Sigmoid colon (tissue), 7 donors: ENCODE measurements at places on chromosomes 4 and X. TPM values are rescaled to one million over a fixed set of nuclear protein-coding genes. Genes with fewer than 3 reads are reported as not detected.

- no peak overlapping the region for H3K4me3 ChIP-seq
- H3K27me3 ChIP-seq: no peaks in the 10 kb centered on the region
- no peak for DNase-seq
- peaks cover 83% of the 10 kb centered on the region for H3K4me1 ChIP-seq
- H3K27ac ChIP-seq: peak overlapping the region; percentile 96
Observed at GRCh38 chr4:147830987-147831386, 99.1 kb downstream of the ARHGAP10 start.

GRCh38 chrX:3379111-3379510, 32.7 kb upstream of the MXRA5 start:
- H3K4me3 ChIP-seq: no peak overlapping the region
- no peak for DNase-seq
- no peaks in the 10 kb centered on the region for H3K36me3 ChIP-seq
- H3K27ac ChIP-seq: no peak overlapping the region

P2RY8 gene
- total RNA-seq: 1.8 TPM

- no peaks in the 10 kb centered on the region for H3K36me3 ChIP-seq
- H3K27me3 ChIP-seq: no peaks in the 10 kb centered on the region
- H3K4me1 ChIP-seq: peaks cover 8% of the 10 kb centered on the region
- H3K4me3 ChIP-seq: no peak overlapping the region
- H3K27ac ChIP-seq: no peak overlapping the region
- DNase-seq: no peak
Observed at GRCh38 chr4:20297783-20298182, 46.1 kb downstream of the SLIT2 start.

DNA sequence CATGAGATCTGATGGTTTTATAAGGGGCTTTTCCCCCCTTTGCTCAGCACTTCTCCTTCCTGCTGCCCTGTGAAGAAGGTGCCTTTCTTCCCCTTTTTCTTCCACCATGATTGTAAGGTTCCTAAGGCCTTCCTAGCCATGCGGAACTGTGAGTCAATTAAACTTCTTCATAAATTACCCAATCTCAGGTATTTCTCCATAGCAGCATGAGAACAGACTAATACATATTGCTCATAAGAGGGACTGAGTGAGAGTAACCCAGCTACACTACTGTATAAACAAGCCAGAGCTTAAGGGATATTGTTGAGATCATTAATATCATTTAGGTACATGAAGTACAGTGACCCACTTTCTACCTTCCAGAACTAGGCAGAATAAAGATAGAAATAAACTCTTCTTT, 102.9 kb downstream of the TEX13A start:
- no peak overlapping the region for H3K4me3 ChIP-seq
- no peak overlapping the region for H3K27ac ChIP-seq
- no peak for DNase-seq
- H3K4me1 ChIP-seq: no peaks in the 10 kb centered on the region
- no peaks in the 10 kb centered on the region for H3K27me3 ChIP-seq

ZCCHC18 gene
- 1.8 TPM for total RNA-seq

DNA sequence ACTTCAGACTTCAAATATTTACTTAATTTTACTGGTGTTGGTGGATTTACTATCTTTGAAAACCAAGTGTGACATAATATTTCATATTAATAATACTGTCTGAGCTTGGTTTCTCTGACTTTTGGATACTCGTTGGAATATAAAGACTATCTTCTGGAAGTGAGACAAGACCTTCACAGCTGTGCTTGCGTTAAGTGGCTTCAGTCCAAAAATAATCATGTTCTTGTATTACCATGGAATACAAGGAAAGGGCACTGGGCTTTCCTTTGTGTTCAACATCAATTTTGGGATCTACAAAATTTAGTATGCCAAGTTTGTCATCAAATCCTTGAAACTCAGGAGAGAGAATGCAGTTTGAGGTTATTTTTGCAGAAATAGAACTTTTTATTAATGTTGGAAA, 712.4 kb upstream of the LCORL start:
- no peaks in the 10 kb centered on the region for H3K36me3 ChIP-seq
- no peak overlapping the region for H3K27ac ChIP-seq
- H3K4me1 ChIP-seq: peaks cover 16% of the 10 kb centered on the region
- H3K4me3 ChIP-seq: no peak overlapping the region
- H3K27me3 ChIP-seq: no peaks in the 10 kb centered on the region
- DNase-seq: no peak

AFM gene
- total RNA-seq: not detected

- no peak for DNase-seq
- H3K4me3 ChIP-seq: no peak overlapping the region
- H3K27me3 ChIP-seq: no peaks in the 10 kb centered on the region
- no peaks in the 10 kb centered on the region for H3K4me1 ChIP-seq
- no peaks in the 10 kb centered on the region for H3K36me3 ChIP-seq
Observed at GRCh38 chr4:80387390-80388283, 52.1 kb downstream of the CFAP299 start.

FGFR3 gene
- 0.83 TPM for total RNA-seq

GRCh38 chrX:78513971-78514738, 145.0 kb downstream of the RTL3 start:
- H3K4me3 ChIP-seq: no peak overlapping the region
- peak overlapping the region; percentile 68 for H3K27ac ChIP-seq
- no peaks in the 10 kb centered on the region for H3K36me3 ChIP-seq
- DNase-seq: no peak
- no peaks in the 10 kb centered on the region for H3K27me3 ChIP-seq

DNA sequence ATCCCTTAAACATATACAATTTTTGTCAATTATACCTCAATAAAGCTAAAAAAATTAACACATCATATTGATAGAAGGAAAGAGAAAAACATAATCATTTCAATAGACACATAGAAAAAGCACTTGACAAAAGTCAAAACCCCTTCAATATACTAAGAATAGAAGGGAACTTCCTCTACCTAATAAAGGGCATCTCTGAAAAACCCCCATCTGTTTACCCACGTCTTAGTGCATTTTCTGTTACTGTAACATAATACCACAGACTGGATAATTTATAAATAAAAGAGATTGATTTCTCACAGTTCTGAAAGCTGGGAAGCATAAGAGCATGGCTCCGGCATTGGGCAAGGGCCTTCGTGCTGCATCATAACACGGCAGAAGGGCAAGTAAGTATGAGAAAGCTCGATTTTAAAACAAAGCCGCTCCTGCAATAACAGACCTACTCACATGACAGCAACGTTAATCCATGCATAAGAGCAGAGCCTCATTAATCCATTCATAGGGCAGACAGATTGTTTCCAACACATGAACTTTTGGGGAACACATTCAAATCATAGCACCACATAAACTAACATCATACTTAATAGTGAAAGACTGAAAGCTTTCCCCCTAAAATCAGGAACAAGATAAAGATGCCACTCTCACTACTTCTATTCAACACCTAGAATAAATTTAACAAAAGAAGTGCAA, 15.7 kb downstream of the STEEP1 start:
- no peak overlapping the region for H3K4me3 ChIP-seq
- H3K27ac ChIP-seq: no peak overlapping the region
- no peak for DNase-seq
- no peaks in the 10 kb centered on the region for H3K27me3 ChIP-seq

HTN3 gene
- total RNA-seq: not detected

DNA sequence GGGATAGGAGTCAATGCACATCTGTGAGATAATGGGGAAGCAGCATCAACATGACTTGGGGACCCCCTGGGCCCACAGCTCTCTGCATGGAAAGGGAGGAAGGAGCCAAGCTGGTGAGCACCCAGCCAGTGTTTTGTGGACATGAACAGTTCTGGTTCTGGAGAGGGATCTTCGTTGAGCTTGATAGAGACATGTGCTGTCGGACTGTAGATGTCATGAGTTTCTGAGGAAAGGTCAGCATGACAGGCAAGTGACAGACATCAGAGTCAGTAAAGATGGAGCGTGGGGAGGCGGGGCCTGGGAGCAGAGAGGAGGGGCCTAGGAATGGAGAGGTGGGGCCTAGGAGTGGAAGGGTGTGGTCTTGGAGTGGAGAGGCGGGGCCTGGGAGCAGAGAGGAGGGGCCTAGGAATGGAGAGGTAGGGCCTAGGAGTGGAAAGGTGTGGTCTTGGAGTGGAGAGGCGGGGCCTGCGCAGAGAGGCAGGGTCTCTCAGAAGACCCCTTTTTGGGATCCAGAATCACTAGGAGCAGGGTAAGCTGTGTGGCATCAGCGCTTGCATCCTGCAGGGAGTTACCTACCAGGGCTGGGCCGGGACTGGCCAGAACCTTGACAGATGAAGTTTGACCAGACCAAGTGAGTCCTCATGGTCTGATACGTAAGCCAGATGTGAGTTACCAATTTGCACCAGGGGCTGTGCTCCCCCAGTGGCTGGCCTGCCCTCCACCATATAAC, 33.7 kb downstream of the PIGG start:
- peaks cover 55% of the 10 kb centered on the region for H3K36me3 ChIP-seq
- no peak for DNase-seq
- H3K4me1 ChIP-seq: no peaks in the 10 kb centered on the region
- no peak overlapping the region for H3K27ac ChIP-seq

- no peak overlapping the region for H3K4me3 ChIP-seq
- no peaks in the 10 kb centered on the region for H3K36me3 ChIP-seq
- H3K27me3 ChIP-seq: no peaks in the 10 kb centered on the region
- H3K27ac ChIP-seq: no peak overlapping the region
Observed at GRCh38 chr4:74424111-74424510, 20.8 kb upstream of the AREG start.

- no peaks in the 10 kb centered on the region for H3K36me3 ChIP-seq
- H3K4me1 ChIP-seq: peaks cover 24% of the 10 kb centered on the region
- H3K27me3 ChIP-seq: no peaks in the 10 kb centered on the region
- peak overlapping the region; percentile 98 for H3K27ac ChIP-seq
Observed at GRCh38 chr4:98928131-98928504, 815 bp downstream of the EIF4E start.

GRCh38 chr4:173403051-173403450, 4.1 kb upstream of the SCRG1 start:
- DNase-seq: no peak
- no peak overlapping the region for H3K27ac ChIP-seq
- no peaks in the 10 kb centered on the region for H3K36me3 ChIP-seq
- no peak overlapping the region for H3K4me3 ChIP-seq
- no peaks in the 10 kb centered on the region for H3K27me3 ChIP-seq

GRCh38 chrX:38717871-38718270, 83.4 kb upstream of the MID1IP1 start:
- H3K27me3 ChIP-seq: no peaks in the 10 kb centered on the region
- H3K4me1 ChIP-seq: no peaks in the 10 kb centered on the region
- no peaks in the 10 kb centered on the region for H3K36me3 ChIP-seq
- no peak for DNase-seq

- no peak for DNase-seq
- H3K27me3 ChIP-seq: no peaks in the 10 kb centered on the region
- H3K4me1 ChIP-seq: no peaks in the 10 kb centered on the region
- H3K4me3 ChIP-seq: no peak overlapping the region
- H3K36me3 ChIP-seq: no peaks in the 10 kb centered on the region
Observed at GRCh38 chr4:182074139-182074538, 169.1 kb upstream of the TENM3 start.

DNA sequence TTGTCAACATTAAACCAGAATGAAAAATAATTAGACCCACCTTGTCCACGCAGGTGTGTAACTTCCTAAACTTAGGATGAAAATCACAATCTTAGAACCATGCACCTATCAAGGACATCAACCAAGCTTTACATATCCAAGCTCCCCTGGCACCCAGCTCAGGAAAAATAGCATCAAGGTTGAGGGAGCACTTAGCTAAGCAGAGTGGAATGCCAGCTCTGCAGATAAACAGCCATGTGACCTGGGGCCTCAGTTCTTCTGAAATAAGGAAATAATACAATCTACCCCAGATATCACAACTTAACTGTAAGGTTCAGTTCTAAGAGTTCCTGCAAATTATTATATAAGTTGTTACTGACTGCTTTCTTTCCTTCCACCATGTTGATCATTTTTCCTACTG, 64.7 kb downstream of the DHX15 start:
- H3K27me3 ChIP-seq: no peaks in the 10 kb centered on the region
- H3K27ac ChIP-seq: no peak overlapping the region
- no peak overlapping the region for H3K4me3 ChIP-seq
- H3K36me3 ChIP-seq: no peaks in the 10 kb centered on the region

DNA sequence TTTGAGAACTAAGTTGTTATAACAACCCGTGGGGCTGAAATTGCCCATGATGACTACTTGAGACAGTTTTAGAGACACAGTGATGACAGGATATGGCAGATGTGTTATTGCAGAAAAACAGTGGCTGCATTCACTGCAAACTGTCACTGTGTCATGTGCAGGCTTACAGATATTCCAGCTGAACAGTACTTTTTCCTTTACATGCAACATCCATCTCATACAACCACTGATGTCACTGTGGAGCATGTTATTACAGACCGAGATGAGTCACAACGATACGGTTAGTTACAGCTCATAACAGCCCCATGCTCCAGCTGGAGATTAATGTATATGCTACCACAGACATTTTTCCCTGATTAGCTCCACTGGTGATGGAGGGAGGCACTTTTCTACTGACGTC, 207.4 kb downstream of the TMA16 start:
- DNase-seq: no peak
- H3K27me3 ChIP-seq: no peaks in the 10 kb centered on the region
- H3K4me1 ChIP-seq: no peaks in the 10 kb centered on the region
- no peak overlapping the region for H3K27ac ChIP-seq
- no peak overlapping the region for H3K4me3 ChIP-seq

GRCh38 chr4:54390670-54391069, 161.6 kb downstream of the PDGFRA start:
- H3K27ac ChIP-seq: no peak overlapping the region
- no peaks in the 10 kb centered on the region for H3K4me1 ChIP-seq
- H3K36me3 ChIP-seq: no peaks in the 10 kb centered on the region
- no peak for DNase-seq
- H3K27me3 ChIP-seq: no peaks in the 10 kb centered on the region
- no peak overlapping the region for H3K4me3 ChIP-seq

DNA sequence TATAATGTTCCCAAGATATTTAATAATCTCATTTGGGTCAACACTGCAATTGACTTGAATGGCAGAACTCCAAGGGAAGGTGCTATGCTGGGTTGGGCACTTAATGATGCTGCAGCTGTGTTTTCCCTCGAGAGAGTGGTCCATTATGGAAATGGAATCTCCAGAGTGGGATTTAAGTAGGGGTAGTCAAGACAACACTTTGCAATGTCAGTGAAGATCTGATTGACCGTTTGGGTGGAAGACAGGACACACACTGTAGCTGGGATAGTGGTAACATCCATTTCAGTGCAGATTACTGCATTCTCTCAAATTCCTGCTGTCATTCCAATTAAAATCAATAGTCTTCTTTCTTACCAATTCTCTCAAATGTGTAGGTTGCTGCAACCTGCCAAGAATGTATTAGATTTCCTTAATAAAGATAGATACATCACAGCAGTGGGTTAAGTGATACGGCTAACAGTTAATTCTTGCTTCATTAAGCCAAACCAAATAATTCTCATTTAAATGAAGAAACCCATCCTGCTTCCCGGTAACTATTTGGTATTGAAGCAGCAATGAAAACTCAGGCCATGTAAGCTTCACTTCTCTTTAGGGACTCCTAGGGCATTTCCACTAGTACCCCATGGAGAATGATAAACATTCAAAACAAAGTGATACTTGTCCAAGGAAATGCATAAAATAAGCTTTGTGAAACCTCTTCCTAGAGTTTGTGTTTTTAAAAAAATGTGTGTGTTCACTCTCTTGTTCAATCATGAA, 40.5 kb upstream of the RASGEF1B start:
- no peak overlapping the region for H3K27ac ChIP-seq
- H3K36me3 ChIP-seq: no peaks in the 10 kb centered on the region
- no peak for DNase-seq
- H3K27me3 ChIP-seq: no peaks in the 10 kb centered on the region

LPAR4 gene
- total RNA-seq: 0.36 TPM

POF1B gene
- 1.8 TPM for total RNA-seq
